ENCODE measurements at places on chromosomes 3 and 15. TPM values are rescaled to one million over a fixed set of nuclear protein-coding genes. Genes with fewer than 3 reads are reported as not detected.

Gene ELP6
- total RNA-seq: 48.8 TPM

Gene NEK10
- 0.70 TPM for total RNA-seq

Gene MUC13
- not detected for total RNA-seq

Gene LAMB2
- not detected for total RNA-seq

Gene C2CD4A
- total RNA-seq: not detected

Gene WDR49
- total RNA-seq: not detected

Gene SPINK8
- not detected for total RNA-seq

Gene STXBP5L
- total RNA-seq: not detected

Gene CD276
- 3.7 TPM for total RNA-seq

Gene APOD
- 9.3 TPM for total RNA-seq

Gene TMEM266
- total RNA-seq: not detected

Gene LYZL4
- not detected for total RNA-seq

Gene HDC
- not detected for total RNA-seq

Gene P2RY12
- total RNA-seq: not detected

Gene TRIM42
- not detected for total RNA-seq

Gene DOCK3
- 4.1 TPM for total RNA-seq

Gene PCSK6
- 1.5 TPM for total RNA-seq

Gene ZCWPW2
- not detected for total RNA-seq

Gene KIF15
- total RNA-seq: 60.6 TPM

Gene HLTF
- total RNA-seq: 31.3 TPM

Gene LDHAL6B
- not detected for total RNA-seq

Gene C3orf49
- total RNA-seq: not detected

Gene DAZL
- total RNA-seq: not detected

Gene MYRIP
- total RNA-seq: not detected

Gene FAM43A
- total RNA-seq: 10.0 TPM

Gene SEC22A
- 15.2 TPM for total RNA-seq

Gene TIMP4
- total RNA-seq: not detected

Gene LNP1
- total RNA-seq: 2.3 TPM

Gene CNTN4
- total RNA-seq: not detected

Gene ARHGAP11A
- total RNA-seq: 139 TPM

Gene CADM2
- 0.30 TPM for total RNA-seq

Gene TM4SF18
- not detected for total RNA-seq

Gene GPR87
- 0.53 TPM for total RNA-seq

Gene CHRNA7
- total RNA-seq: 0.55 TPM

Gene CILP
- total RNA-seq: 0.05 TPM

Gene LRRC2
- not detected for total RNA-seq

Gene SLC6A1
- not detected for total RNA-seq

Gene NGRN
- total RNA-seq: 34.9 TPM

Gene PPARG
- total RNA-seq: 2.8 TPM
